ENCODE measurements at places on chromosomes 7 and 10. TPM values are rescaled to one million over a fixed set of nuclear protein-coding genes. Genes with fewer than 3 reads are reported as not detected.

C10orf53 gene
- total RNA-seq, result not detected

CALML5 gene
- not detected for total RNA-seq

ZNF282 gene
- 11.1 TPM for total RNA-seq

DNA sequence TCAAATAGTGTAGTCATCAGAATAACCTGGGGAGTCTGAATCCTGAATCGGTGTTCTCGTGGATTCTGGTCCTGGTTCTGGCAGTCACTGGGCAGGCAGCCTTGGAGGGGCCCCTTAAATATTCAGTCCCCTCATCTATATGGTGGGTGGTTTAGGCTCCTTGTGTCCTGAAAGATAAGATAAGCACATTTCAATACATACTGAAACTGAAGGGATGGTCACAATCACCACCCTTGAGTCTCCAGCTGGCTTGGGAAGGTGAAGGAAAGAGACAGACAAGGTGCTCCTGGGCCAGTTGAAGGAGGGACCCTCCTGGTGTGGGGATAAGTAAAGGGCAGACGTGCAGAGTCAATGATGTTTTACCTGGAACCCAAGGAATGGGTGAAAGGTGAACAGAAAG lies 146.7 kb downstream of the CXCL12 start:
- no peak for DNase-seq

- DNase-seq, result no peak
These were observed 15.3 kb downstream of the HIP1 start for GRCh38 chr7:75723444-75723843.

DNA sequence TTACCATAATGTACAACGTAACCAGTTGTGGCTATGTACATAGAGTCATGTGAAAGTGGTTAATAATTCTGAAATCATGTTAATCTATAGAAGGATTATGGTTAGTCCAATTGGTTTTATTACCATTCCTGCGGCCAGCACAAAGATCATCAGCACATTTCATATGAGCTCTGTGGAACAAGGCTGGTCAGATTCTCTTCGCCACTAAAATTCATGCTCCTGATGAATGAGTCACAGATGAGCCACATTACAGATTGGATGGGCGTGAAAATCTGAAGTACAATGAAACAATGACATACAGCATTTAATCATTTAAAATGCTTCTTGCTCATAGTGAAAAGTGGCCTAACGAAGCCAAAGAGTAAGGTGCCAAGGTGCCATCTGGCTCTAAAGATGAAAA lies 716.2 kb upstream of the PHF14 start:
- no peak for DNase-seq

DNA sequence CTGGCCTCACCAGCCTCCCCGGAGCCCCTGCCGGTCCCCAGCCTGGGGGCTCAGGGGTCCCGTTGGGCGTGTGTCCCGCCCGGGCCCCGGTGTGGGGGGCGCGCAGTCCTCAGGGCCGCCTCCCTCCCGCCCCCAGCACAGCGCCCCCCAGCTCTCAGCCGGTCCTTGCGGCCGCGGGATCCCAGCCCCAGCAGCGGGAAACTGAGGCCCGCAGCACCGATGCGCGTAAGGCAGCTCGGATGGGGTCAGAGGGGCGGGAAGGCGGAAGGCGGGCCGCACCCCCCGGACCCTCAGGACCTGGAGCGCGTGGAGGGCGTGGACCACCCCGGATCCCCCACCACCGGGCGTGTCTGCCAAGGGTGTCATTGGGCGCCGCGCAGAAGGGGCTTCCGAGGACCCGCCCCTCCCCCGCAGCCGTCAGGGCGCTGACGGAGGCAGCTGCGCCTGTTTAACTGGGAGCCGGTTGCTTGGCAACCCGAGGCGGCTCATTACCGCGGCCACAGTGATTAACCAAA lies 14.9 kb downstream of the UNCX start:
- no peak for DNase-seq

DNA sequence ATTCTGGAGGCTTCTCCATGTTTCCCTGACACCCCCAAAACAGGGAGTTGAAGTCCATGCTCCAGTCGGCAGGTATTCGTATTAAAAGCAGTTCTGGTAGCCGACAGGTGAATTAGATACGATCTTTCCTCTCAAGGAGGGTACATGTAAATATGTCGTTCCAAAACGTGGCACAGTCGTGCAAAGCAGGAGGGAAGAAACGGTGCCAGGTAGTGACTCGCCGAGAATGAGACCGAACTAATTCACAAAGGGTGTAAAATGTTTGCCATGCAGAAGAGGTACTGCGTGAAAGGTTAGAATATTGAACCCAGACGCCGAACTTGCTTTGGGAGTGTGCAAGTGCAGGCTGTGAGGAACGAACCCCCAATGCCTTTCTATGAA lies 483 bp downstream of the EDRF1 start:
- no peak for DNase-seq

DNA sequence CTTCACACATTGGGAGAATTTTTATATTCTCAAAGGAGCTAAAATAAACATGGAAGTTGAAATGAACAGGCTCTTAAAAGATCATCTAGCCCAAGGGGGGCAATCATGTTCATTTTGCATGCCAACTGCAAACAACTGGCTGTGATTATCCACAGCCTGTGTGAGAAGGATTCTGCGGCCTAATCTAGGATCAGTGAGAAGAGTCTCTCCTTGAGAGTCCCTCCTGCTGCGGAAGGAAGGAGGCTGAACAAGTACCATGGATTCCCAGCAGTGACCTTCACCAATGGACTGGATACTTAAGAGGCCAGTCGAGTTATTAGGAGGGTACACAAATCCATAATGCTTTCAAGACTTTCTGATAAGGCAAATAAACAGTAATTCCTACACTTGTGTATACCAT lies 76.7 kb downstream of the IGF2BP3 start:
- no peak for DNase-seq

DNA sequence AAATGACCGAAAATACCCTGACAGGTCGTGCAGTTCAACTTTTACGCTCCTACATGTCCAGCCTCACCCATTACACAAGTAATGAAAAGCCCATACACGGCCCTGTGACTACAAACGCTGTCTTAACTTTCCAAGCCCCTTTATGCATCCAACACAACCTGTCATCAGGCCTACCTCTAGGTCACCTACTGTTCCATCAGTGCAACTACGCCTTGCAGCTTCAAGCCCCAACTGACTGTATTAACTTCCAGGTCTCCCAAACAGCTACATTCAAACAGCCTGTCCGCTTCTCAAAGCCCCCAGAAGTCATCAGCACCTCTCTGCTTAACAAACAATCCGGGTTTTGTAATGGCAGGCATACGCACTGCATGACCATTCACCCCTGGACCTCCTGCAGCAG lies 19.2 kb downstream of the ZNF107 start:
- no peak for DNase-seq

DNA sequence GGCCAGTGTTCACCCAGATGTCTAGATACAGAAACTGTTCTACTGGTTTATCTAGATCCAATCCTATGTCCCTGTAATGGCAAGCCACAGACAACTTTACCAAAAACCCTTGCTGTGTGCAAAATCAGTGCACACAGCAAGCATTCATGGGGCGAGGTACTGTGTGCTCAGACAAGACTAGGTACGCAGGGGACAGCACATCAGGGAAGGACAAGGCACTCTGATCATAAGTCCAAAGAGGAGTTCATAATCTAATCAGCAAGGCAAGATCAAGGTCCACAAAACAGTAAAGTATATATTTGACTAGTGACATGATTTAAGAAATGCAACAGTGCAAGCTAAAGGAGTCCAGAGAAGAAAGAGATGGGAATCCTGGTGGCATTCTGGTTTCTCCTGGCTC lies 25.9 kb downstream of the KCNMA1 start:
- no peak for DNase-seq

DNA sequence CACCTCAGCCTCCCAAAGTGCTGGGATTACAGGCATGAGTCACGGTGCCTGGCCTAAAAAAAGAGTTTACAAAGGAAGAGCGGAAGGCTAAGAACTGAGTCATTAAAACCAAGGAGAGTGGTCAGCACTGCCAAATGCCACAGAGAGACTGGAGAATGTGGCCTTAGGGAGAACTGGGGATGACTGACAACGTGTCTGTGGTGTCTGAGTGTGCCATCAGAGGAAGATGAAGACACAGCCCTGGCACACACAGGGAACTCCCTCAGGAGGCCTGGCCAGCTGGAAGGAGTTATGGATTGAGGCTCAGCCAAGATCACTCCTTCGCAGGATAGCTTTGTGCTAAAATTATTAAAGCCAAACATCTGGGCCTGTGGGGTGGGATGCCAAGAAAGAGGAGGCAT lies 3.9 kb upstream of the INA start:
- no peak for DNase-seq

DNA sequence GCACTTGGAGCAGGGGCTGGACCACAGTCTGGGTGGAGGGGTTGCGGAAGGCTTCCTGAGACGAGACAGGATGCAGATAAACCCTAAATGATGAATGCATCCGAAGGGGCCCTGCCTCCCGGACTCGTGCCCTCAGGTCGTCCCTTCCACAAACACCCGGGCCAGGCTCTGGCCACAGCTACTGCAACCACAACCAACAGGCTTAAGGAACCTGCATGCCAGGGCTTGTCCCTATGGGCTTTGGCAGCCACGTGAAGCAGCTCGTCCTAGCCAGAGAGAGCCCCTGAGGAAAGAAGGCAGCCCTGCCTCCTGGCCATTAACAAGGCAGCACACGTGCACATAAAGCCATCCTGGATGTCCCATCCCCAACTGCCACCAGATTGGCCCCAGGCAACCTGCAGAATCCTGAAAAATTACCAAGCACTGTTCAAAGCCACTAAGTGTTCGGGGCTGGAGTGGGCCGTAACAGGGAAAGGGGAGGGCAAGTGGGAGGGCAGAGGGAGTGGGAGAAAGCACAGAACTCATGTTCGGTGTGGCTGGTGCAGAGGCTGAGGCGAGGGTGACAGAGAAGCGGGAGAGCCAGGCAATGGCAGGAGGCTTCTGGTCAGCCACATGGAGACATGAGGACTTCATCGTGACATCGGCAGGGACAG lies 62.7 kb downstream of the MAD1L1 start:
- DNase-seq, result no peak

DNA sequence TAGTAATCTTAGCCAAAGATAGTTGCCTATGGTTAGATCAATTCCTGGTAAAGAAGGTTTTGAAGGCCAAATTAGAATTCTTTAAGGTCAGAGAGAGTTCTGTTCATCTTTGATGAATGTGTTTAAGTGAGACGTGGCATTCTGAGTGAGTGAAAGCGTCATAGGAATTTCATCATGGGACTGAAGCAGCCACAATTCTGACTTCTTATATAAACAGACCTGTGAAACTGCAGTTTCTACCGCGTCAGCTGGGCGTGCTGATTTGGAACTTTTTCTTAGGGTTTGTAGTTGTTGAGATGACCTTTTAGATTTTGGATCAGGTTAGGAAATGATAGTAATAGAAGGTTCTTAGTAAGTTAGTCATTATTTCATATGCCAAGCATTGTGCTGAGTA lies 103.8 kb downstream of the CNNM2 start:
- DNase-seq, result no peak

GRCh38 chr7:30133736-30134610 lies 813 bp upstream of the MTURN start:
- no peak for DNase-seq

DNA sequence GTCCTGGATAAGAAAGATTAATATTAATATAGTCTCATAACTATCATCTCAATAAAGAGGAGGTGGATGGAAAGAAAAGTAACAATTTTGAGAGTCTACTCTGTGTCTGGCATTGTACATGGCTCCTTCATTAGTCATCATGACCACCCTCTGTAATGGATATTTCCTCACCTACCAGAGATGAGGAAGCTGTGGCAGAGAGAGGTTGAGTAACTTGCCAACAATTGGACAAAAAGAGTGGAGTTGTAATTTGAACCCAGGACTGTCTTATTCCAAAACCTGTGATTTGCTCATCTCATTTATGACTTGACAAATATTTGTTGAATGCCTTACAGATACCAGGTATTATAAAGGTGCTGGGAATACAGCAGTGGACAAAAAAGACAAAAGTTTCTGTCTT lies 2.1 kb upstream of the IDE start:
- no peak for DNase-seq

GRCh38 chr7:39890411-39890810 lies 59.6 kb upstream of the CDK13 start:
- no peak for DNase-seq

- no peak for DNase-seq
These were observed 168.4 kb upstream of the DKK1 start for GRCh38 chr10:52145636-52146035.

DNA sequence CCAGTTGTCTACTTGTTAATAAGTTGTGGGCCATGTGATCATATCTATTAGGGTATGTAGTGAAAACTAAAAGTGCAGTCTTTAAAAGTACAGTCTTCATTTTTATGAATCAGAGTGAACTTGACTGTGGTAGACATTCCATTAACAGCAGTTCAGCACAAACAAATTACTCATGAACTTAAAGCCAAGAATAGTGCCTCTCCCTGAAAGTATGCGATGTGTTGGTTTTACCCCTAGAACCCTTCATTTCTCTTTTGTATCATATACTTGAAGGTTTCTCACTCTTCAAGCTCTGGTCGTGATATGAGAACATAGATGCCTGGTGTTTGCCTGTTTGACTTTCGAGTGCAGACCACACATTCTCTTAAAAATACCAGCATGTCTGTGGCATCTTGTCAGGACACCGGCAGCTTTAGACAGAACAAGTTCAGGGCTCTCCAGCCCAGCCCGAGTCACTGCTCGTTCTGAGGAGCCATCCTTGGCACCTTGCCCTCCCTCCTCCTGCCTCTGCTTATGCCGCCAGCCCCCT lies 159.3 kb downstream of the LCOR start:
- DNase-seq, result no peak

GRCh38 chr10:21318540-21319167 lies 206.8 kb downstream of the SKIDA1 start:
- no peak for DNase-seq

DNA sequence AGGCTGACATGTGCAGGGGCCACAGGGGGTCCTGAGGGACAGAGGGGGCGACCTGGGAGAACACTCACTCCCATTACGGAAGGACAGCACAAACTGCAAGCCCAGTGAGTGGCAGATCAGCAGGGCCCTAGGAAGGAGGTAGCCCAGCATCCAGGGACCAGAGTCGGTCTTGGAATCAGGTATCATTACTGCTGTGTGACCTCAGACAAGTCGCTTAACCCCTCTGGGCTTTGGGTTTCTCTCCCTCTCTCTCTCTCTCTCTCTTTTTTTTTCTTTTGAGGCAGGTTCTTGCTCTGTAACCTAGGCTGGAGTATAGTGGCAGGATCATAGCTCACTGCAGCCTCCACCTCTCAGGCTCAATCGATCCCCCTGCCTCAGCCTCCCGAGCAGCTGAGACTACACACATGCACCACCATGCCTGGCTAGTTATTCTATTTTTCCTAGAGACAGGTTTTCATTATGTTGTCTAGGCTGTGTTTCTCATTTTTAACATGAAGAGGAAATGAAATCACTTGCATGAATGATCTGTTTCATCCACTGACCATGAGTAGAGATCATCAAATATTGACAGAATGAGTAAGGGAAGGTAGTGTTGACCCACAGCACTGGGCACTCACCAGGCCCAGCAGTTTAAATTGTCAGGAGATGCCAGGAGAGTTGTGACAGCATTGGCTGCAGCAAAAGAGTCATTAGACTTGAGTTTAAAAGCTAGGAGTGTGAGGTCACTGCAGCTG lies 49.4 kb downstream of the BUB3 start:
- no peak for DNase-seq

Measured in Right ventricle myocardium superior (tissue), 1 donor.